ENCODE measurements at places on chromosomes 12 and 14. TPM values are rescaled to one million over a fixed set of nuclear protein-coding genes. Genes with fewer than 3 reads are reported as not detected.

Gene CLEC9A
- total RNA-seq = not detected

Gene SPTB
- total RNA-seq = 1.8 TPM

Gene CARMIL3
- 0.38 TPM for total RNA-seq

Gene KLHDC1
- 0.38 TPM for total RNA-seq

Gene RAB21
- total RNA-seq = 7.5 TPM

Gene RIPK3
- 1.1 TPM for total RNA-seq

Gene GALNT6
- 57.5 TPM for total RNA-seq

Gene CLMN
- 5.3 TPM for total RNA-seq

Gene PYGL
- total RNA-seq = 59.1 TPM

Gene MYF6
- 0.13 TPM for total RNA-seq

Gene POC1B
- 10.4 TPM for total RNA-seq

All from mesangial cell (primary cell).